Activated CD4-positive, alpha-beta T cell treated with anti-CD3 and anti-CD28 coated beads, Interleukin-2, amount 50 U/mL, for 24 hours (primary cell): ENCODE measurements at places on chromosomes 2 and 18.

DNA sequence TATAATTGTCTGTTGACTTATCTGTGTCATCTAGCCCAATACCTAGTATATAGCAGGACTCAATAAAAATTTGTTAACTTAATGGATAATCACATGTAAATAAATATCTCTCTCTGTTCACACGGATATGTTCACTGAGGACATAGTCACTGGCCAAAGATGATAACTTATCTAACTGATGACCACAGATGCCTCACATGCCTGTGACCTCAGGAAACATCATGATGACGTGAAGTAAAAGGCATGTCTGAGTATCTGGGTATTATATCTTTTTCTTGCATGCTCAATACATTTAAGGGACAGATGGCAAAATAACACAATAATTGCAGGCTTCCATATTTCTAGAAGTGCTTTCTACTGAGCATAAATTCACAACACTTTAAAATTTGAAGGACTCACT lies 41.4 kb upstream of the PARD3B start:
- DNase-seq = no peak

DNA sequence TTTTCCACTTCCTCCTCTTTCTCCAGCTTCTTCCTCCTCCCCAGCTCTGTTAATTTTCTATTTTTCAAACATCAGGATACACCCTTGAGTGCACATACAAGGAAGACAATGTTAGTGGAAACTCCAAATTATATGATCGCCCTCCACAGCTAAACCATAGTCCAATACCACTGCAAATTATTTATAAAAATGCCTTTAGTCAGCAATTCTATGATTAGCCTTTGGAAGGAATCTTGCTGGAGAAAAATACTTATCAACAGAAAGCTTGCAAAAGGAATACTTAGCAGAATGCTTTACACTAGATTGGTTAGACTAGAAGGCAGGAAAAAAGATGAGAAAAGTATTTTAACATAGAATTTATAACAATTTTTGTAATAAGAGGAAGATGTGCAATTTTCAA lies 178.9 kb downstream of the FAM124B start:
- DNase-seq = no peak

- no peak for DNase-seq
These were observed 232.0 kb upstream of the NETO1 start for GRCh38 chr18:73099759-73100158.

DNA sequence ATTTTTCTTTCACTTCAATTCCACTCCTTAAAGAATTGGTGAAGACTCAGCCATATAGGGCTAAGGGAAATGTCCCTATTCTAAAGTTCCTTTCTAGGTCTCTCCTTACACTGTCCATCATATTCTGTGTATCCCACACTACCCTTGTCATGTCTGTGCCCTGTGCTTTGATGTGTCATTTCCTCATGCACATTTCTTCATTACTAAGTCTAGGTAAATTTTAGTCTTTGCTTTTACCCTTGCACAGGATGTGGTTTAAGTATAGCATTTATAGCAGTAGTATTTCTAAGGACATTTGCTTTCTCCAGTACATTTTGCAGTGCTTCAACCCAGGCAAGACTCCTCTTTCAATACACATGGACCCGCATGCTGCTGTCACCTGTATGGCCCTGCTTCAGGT lies 221.5 kb upstream of the ACVR2A start:
- DNase-seq = no peak

GRCh38 chr2:237350597-237350996 lies 63.4 kb downstream of the COL6A3 start:
- DNase-seq = no peak
